ENCODE measurements at places on chromosomes 1 and 21.

DNA sequence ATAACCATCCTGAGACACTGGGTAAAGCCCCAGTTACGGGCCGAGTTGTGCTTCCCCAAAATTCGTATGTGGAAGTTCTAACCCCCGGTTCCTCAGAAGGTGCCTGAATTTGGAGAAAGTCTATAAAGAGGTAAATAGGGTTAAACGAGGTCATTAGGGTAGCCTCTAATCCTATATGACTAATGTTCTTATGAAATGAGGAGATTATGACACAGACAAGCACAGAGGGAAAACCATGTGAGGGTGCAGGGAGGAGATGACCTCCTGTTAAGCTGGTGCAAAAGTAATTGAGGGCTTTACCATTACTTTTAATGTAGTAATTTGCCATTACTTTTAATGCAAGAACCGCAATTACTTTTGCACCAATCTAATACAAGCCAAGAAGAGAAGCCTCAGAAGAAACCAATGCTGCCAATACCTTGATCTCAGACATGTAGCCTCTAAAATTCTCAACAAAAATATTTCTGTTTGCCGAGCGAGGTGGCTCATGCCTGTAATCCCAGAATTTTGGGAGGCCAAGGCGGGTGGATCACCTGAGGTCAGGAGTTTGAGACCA lies 260.8 kb downstream of the GPATCH2 start:
- DNase-seq: no peak

DNA sequence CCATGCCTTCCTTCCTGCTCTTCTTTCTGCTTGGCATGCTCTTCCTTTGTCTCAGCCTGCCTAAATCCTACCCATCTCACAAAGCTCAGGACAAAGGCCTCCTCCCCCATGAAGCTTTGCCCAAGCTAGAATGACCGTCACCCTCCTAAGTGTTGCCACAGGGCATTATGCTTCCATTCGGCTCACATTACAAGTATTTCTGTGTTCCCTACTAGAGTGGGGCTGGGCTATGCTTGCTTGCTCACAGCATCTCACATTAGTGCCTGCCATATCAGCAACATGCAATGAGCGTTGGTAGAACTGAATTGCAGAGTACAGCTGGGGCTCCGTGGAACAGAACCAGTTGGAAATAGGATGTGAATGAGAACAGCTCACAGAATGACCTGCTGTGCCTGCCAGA lies 82.8 kb downstream of the CD58 start:
- DNase-seq: no peak

DNA sequence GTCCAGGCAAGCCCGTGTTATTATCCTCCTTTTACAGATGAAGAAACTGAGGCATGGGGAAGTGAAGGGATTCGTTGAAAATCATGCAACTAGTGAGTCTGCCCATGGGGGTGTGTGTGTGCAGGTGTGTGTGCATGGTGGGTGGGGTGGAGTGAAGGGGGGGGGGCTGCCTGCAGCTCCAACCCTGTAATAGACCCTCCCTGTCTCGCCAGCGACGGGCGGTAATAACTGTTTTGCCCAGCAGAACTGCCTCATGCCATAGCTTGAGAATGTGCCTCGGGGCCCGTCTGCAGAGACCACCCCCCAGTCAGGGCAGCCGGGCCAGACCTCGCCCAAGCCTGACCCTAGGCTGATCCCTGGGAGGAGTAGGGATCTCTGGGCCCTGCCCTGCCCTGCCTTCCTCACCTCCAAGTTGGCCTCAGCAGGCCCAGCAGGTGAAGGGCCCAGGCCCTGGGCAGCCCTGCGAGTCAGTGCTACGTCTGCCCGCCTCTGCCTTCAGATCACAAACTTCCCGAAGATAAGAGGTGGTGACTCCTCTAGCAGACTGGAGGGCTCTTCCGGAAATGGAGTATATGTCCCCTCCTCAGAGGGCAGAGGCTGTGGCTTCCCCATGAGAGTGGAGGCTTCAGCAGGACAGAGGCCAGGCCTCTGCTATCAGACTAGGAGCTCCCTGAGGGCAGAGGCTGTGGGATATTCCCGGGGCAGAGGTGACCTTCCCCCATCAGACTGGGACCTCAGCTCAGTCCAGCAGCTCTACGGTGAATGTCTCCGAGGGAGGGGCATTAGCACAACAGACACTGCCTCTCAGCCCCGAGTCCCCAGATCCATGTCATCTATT lies 15.7 kb upstream of the EPHA2 start:
- DNase-seq: no peak

DNA sequence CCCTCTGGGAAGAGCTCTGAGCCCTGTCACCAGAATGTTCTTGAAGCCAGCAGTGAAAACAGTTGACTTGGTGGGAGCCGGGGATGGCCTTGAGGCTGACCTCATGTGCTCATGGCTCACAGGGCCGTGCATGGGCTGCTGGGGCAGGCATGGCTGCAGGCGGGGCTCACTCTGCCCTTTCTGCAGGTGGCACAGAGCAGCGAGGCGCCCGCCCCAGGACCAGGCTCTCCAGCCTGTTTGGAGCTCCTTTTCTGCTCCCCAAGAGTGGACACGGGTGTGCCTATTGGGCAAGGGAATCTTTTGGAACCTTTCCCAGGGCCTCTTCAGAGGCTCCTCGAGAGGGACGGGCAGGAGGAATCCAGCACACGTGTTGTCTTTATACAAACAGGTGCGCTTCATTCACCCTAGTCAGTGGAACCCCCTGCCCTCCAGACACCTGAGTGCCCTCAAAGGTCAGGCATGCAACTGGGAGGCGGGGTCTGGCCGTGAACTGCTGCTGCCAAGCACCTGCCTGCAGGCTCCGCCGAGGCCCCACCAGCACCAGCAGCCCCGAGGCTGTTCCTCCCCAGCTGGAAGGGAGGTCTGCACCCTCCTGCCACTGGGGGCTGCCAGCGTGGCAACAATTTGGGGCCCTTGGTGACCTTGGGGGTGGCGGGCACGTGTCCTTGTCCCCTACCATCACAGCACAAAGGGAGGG lies 2.6 kb upstream of the TTC34 start:
- DNase-seq: no peak

- DNase-seq: no peak
Measured at GRCh38 chr1:231887866-231888265, 261.3 kb downstream of the DISC1 start.

DNA sequence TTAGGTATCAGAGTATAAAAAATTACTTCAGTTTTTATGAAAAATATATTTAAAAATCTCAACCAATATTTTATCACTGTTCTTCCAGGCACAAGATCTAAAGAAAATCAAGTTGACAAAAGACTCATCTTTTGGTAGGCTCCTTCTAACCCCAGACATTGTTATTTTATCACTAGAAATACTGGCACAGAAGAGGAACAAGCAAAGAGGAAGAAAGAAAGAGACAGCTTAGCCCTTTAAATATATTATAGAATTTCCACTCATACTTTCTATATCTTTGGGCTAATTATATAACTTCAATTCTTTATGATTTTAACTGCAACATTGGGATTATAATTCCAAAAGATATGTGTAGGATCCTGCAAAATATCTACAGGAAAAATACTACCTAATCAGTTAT lies 32.4 kb downstream of the SPTA1 start:
- no peak for DNase-seq

DNA sequence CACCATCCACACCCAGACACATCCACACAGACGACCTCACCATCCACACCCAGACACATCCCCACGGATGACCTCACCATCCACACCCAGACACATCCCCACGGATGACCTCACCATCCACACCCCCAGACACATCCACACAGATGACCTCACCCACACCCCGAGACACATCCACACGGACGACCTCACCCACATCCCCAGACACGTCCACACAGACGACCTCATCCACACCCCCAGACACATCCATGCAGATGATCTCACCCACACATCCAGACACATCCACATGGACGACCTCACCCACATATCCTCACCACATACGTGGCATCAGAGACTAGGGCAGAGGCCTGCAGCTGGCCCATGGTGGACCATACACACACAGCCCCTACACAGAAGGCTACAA lies 14.7 kb upstream of the FABP3 start:
- DNase-seq: no peak

DNA sequence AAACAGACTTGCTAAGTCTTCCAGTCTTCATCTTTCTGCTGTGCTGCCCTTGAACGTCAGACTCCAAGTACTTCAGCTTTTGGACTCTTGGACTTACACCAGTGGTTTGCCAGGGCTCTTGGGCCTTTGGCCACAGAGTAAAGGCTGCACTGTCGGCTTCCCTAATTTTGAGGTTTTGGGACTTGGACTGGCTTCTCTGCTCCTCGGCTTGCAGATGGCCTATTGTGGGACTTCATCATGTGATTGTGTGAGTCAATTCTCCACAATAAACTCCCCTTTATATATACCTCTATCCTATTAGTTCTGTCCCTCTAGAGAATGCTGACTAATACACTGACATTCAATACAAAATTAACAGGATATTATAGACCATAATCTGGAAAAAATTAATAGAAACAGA lies 628.1 kb downstream of the PLPP3 start:
- DNase-seq: no peak

DNA sequence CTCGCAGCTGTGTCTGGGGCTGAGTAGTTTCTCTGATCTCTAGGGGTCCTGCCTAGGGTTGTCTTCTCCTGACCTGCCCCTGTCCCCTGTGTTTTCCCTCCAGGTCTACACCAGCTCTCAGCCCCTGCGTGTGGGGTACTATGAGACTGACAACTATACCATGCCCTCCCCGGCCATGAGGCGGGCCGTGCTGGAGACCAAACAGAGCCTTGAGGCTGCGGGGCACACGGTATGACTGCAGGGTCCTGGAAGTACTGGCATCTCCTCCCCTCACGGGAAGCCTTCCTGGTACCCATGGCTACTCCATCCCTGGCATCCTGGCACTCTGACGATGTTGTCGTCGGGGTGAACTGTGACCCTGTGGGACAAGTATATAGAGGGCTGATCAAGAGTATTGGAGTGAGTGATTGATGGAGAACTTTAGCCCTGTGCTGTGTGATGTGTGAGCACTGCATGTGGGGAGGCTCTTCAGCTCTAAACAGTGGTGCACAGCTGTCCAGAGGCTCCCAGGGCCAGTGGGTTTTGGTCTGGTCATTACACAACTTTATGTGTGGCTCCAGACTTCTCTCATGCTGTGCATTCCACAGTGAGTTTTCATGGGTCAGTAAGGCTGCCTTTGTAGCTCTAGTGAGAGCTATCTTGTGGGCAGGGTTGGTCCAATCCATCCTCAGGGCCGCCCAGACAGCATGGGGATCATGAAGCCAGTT lies 14.4 kb downstream of the FAAH start:
- DNase-seq: no peak

DNA sequence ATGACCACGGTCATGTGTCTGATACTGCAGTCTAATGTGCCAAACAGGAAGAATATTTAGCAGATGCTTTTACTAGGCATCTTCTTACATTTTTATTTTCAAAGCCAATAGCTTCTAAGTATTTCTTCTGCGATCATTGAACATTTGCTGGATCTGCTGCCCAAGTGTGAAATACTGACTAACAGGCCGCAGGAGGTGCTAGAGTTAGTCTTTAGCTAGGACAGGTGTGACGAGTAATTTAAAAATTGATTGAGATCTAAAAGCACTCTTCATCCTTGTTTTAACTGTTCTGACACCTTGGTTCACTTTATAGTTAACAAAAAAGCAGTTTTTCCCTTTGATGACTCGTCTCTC lies 748 bp upstream of the FAM78B start:
- no peak for DNase-seq

DNA sequence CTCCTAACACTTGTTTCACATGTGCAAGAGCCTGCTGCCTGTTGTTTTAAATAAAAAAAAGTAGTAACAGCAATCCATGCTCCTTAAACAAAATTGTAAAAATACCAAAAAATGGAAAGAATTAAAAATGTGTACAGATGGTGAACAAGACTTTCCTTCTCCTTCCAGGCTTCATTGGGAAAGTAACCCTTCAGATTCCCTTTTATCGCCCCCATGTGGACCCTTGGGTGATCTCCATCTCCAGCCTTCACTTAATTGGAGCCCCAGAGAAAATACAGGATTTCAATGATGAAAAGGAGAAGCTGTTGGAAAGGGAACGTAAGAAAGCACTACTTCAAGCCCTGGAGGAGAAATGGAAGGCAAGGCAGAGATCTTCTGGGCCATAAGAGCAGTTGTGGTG lies 14.2 kb downstream of the VPS13D start:
- DNase-seq: no peak

DNA sequence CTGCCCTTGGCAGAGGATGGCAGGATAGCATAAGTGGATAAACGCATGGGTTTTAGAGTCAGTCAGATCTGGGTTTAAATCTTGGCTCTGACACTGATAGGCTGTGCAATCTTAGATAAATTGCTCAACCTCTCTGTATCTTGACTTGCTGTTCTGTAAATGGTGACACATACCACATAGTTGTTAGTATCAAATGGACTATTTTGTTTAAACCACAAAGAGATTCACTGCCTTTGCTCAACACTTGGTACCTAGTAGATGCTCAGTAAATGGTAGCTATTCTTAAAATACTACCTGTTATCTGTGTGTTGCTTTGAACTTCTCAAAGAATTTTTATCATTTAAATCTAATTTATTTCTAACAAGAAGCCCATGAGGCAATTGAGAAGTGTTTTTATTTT lies 39.5 kb upstream of the A3GALT2 start:
- DNase-seq: no peak

DNA sequence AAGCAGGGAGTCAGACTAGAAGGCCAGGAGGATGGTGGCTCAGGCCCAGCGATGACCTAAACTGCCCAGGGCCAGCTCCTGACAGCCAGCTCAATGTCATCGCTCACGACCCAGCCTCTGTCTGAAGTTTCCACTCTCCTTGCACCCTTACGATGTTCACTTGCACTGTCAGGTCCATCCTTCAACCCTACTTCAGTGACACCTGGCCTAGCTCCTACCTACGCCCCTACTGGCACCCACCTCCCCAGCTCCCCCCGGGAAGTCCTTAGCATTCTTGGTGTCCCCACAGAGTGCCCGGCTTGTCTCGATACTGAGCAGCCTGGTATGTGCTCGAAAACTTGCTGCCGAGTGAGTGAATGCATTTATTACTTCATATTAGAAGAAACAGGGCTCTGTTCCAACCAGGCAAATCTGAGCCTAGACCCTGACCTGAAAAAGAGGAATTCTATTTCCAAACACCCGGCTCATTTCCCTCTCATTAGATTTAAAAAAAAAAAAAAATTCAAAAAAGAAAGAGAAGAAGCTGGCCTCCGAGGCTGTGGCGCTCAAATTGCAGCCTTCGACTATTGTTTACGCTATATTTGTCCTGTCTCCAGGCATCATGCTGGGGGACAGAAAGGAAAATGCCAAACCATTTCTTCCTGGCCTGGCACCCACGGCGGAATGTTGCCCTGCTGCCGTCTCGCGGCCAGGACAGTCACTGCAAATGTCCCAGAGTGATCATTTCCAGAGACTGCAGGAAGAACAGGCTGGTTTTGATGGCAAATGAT lies 29.8 kb upstream of the LRRC38 start:
- DNase-seq: no peak

DNA sequence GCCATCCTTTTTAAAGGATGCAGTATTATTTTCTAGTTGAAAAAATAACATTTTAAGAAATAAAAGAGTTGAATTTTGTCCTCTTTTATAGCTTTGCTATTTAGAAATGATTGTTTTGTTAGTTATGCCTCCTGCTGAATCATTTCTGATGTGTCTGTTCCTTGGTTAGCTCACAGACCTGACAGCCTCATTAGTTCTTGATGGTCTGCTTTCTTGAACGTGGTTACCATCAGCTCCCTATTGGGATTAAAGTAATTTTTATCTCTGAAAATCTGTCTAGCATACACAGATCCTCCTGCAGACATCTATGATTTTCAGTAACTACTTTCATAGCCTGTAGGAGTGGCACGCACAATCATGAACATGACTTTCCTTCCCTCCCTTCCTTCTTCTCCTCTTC lies 447.6 kb upstream of the B3GALT2 start:
- DNase-seq: no peak

GRCh38 chr1:11806307-11806936 lies 431 bp downstream of the CLCN6 start:
- no peak for DNase-seq

GRCh38 chr1:19312782-19313635 lies 883 bp downstream of the SLC66A1 start:
- no peak for DNase-seq

Data from KG1 (cell line).